Naive thymus-derived CD8-positive, alpha-beta T cell (primary cell): ENCODE measurements at places on chromosomes 11 and 22. TPM values are rescaled to one million over a fixed set of nuclear protein-coding genes. Genes with fewer than 3 reads are reported as not detected.

Gene DKK3
- 8.6 TPM for total RNA-seq

Gene SPCS2
- 80.5 TPM for total RNA-seq

Gene FOLR2
- 1.0 TPM for total RNA-seq

Gene C11orf86
- total RNA-seq, result not detected

Gene SLC25A18
- total RNA-seq, result not detected

Gene OR5AS1
- not detected for total RNA-seq

Gene PNPLA5
- not detected for total RNA-seq

Gene SF3A1
- total RNA-seq, result 313 TPM

Gene WNT11
- not detected for total RNA-seq

Gene MOV10L1
- total RNA-seq, result not detected

Gene USP28
- 21.6 TPM for total RNA-seq

Gene OR56A1
- not detected for total RNA-seq

Gene CAPN1
- 99.5 TPM for total RNA-seq

Gene MMP3
- not detected for total RNA-seq

Gene LINC01488
- total RNA-seq, result not detected

Gene FBLN1
- total RNA-seq, result not detected

Gene BATF2
- not detected for total RNA-seq

Gene PNPLA3
- 0.60 TPM for total RNA-seq

Gene NCAM1
- total RNA-seq, result not detected

Gene ACP2
- total RNA-seq, result 27.8 TPM
